ENCODE measurements at places on chromosomes 5 and 9.
A peak's percentile ranks its signal among the peaks of the same experiment; 100 is the strongest.

GRCh38 chr5:73565139-73565968 is at the start of the genes ANKRA2 and UTP15:
ANKRA2 (minus strand) TSS chr5:73565639; CDS start chr5:73562881, 2,758 bp downstream.
UTP15 (plus strand) TSS chr5:73565743; CDS start chr5:73567345, 1,602 bp downstream.
- DNase-seq, result peak; percentile 83

DNA sequence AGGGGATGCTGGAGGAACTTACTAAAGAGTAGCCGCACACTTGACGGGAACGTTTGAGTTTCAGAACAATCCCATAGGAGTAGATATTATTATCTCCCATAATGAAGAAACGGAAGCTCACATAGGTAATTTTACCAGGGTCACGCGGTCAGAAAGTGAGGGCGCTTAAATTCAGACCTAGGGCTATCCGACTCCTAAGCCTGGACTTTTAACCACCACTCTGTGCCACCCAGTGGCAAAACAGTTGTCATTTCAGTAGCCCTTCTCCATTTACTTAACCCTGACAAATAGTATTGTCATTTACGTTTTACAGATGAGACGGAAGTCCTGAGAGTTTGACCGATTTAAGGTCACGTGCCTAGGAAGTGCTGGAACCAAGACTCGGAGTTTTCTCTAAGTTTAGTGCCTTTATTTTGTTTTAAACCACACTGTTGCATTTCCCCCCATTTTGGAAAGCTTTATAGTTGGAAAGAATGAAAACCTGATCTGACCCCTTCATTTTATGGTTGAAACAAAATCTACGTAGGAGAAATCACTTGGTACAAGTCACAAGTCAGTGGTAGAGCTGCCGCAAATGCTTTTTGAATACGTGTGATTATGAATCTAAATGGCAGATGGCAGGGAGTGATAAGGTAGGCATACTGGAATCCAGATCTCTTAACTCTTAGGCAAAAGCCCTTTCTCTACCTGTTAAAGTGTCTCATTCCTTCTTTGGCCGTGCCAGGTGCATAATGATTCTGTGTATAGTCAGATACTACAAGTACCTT is 650 bp downstream of the MRRF start:
- no peak for DNase-seq

DNA sequence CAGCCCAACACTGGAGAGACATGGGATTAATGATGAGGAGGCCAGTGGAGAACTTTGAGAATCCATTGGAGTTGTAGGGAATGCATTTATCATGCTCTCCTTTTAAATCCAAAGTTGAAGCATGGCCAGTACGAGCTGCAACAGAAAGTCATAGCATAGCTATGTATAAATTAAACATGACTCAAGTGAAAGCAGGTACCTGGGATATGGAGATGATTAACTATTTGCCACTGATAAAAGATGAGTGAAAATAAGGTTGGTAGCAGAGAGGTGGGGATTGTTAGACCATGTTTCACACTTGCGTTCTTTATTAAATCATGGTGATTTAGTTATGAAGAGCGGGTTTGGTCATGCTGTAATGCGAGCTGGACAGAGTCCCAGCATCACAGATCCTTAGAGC is 189.6 kb downstream of the ARHGEF28 start:
- peak; percentile 44 for DNase-seq

- no peak for DNase-seq
Observed at GRCh38 chr9:103203172-103203571, 208.0 kb downstream of the CYLC2 start.

GRCh38 chr5:28967848-28968247 is 1929.5 kb upstream of the CDH9 start:
- no peak for DNase-seq

DNA sequence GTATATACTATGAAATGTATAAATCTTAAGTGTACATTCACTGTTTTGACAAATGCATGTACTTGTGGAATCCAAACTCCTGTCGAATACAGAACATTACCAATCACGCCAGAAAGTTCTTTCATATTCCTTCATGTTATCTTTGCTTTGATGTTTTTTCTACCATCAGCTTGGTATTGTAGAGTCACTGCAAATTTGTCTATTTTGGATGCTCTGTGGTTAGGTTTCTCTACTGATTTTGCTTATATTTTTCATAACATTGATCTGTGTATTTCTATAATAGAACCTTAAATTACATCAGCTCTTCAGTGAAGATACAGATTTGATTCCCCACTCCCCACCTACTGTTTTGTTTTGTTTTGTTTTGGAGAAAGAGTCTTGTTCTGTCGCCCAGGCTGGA is 30.8 kb downstream of the HABP4 start:
- no peak for DNase-seq

DNA sequence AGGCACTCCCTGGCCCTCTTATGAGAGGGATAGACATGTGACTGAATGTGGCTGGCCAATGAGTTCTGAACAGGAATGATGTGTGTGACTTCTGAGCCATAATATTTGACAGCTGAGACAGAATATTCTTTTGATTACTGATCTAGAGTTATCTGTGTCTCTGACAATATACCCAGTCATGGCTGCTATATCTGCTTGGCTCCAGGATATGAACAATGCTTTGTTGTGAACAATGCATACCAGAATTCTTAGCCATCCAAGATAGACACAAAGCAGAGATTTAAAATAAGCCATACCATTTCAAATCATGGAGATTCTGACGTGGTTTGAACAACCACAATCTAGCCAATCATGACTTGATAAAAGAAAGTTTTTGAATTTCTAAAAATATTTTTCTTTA is 840.3 kb upstream of the SEMA6A start:
- DNase-seq, result peak; percentile 11

- DNase-seq, result peak; percentile 77
Observed at GRCh38 chr5:132426525-132427138, 57.1 kb downstream of the SLC22A5 start.

DNA sequence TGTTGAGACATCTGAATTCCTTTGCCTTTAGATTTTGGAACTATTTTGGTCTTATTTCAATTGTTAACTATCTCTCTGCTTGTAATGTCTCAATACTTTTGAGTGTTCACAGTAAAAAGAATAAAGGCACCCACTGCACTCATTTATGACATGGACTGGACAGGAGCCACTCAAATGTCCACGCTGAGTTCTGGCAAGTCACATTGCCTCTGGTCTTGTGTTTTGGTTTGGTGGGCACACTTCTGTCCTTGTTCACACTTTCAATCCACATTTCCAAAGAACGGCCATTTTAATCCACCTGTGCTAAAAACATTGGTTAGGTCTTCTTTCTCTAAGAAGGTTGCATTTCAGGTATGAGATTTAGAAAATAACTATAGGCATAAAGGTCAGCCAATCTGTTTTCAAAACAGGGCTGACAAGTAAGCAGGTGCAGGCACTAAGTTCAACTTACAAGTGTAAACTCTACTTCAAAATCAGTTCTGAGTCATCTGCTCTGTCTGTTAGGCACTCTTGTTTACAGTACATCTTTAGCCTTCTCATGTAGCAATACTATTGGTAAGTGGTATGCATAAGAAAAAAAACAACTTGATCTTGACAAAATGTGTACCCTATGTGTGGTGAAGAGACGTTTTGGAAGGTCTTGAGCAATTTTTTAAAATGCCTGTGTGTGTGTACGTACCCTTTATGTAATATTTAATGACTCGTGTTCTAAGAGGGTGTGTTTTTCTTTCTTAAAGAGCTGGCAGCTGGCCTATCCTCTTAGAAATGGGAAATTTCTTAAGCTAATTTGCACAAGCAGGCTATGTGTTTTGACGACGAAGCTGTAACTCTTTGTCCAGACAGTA is 31.5 kb upstream of the ZFAND5 start:
- no peak for DNase-seq

GRCh38 chr5:50623666-50624065 is 42.8 kb upstream of the PARP8 start:
- DNase-seq, result no peak

- no peak for DNase-seq
Observed at GRCh38 chr5:140310434-140310833, 7.5 kb upstream of the PFDN1 start.

DNA sequence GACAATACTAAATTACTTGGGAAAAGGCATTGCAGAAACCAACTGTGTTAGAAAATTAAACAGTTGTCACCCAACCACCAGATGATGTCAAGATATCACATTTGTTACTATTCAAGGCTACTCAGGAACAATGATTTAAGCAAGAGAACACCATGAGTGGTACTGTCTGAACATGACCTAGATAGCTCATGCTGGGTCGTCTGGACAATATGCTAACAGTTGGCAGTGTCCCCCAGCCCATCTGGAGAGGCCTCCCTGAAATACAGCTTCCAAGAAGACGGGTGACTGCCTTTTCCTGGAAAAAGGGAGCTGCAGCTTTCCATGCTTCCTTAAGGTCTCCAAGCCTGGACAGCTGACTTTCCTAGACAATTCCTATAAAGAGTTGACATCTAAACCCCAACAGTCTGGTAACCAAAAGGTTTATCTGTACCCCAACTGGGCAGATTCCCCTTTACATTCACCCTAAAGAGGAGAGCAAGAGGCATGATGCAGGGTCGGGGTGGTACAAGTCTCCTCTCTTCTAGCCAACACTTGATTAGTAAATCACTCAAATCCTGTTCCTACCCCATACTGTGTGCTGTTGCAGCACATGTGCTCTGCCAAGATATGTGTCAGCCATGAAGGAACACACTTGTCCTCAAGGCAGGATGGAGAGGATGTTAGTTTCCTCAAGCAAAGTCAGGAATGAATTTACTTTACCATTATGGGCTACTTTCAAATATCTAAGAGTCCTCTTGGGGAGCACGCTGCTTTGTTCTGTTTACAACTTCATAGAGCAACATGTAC is 433.0 kb downstream of the PDE4D start:
- DNase-seq, result no peak
